Fibroblast of lung (primary cell): ENCODE measurements at places on chromosomes 3 and 15. TPM values are rescaled to one million over a fixed set of nuclear protein-coding genes. Genes with fewer than 3 reads are reported as not detected.
A peak's percentile ranks its signal among the peaks of the same experiment; 100 is the strongest.

- DNase-seq = peak; percentile 77
These were observed 168.4 kb upstream of the BCL6 start for GRCh38 chr3:187913617-187914033.

DNA sequence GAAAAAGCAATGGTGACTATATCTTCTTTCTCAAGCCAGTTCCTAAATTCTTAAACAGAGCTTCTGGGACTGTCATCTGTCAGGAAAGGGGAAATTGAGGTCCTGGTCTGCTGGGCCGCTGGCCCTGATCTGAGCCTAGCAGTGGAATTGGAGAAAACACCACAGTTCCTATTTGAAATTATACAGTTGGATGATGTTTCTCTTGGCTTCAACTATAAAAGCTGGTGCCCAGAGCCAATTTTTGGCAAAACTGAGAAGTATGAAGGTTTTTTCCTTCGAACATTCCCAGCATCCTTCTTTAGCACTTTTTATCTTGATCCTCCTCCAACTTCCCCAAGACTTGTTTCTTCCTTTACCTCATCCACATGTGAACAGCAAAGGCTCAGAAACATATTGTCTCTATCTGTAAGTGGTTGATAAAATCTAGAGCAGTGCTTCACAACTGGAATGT lies 83.9 kb downstream of the CD47 start:
- peak; percentile 37 for DNase-seq

DNA sequence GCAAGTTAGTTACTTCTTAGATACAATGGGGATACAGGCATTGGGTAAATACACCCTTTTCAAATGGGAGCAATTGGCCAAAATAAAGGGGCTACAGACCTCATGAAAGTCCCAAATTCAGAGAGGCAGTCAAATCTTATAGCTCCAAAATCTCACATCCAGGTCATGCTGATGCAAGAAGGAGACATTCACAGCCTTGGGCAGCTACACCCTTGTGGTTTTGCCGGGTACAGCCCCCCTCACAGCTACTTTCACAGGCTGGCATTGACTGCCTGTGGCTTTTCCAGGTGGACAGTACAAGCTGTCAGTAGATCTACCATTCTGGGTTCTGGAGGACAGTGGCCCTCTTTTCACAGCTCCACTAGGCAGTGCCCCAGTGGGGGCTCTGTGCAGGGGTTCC lies 17.5 kb upstream of the PLSCR1 start:
- no peak for DNase-seq

GRCh38 chr3:102238362-102238761 lies 196.5 kb upstream of the ZPLD1 start:
- DNase-seq = no peak

- DNase-seq = no peak
These were observed 10.5 kb downstream of the C3orf62 start for GRCh38 chr3:49266410-49267095.

DNA sequence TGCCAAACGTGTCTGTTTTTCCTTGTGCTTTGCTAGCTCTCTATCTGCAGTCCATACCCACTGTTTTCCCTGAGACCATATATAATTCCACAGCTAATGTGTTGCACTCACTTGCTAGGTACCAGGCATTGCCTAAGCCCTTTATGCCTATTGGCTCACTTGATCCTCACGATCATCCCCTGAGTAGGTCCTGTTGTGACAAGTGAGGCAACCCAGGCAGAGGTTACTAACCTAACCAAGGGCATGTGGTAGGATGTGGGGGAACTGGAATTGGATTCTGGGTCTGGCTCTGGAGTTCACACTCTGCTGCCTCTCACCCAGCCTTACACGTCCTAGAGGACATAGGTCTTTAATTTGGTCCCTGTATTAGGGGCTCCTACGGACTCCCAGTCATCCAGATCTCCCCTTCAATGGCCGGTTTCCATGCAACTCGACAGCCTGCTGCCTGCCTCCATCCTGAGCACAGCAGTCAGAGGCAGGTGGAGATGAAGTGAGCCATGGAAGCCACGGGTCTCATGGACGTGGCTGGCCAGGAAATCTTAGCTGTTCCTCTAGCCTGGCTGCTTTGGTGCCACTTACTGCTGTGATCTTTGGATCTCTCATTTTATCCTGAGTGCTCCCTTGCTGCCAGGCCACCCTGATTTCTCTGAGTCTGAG lies 38.9 kb upstream of the MYZAP start:
- DNase-seq = no peak

DNA sequence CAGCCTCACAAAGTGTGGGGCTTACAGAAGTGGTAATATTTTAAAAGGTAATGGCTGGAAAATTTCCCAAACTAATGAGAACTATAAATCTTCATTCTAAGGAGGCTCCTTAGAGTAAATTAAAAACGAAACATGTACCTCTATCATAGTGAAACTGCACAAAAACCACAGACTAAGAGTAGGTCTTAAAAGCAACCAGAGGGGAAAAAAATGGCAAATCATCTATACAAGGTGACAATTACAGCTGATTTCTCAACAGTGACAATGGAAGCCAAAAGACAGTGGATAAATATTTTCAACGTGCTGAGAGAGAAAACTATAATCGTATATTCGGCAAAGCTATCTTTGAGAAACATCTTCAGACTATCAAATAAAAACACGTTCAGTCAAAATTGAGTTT lies 20.6 kb downstream of the HEG1 start:
- DNase-seq = no peak

GRCh38 chr3:133487920-133488540 lies 85.5 kb upstream of the CDV3 start:
- peak; percentile 49 for DNase-seq

DNA sequence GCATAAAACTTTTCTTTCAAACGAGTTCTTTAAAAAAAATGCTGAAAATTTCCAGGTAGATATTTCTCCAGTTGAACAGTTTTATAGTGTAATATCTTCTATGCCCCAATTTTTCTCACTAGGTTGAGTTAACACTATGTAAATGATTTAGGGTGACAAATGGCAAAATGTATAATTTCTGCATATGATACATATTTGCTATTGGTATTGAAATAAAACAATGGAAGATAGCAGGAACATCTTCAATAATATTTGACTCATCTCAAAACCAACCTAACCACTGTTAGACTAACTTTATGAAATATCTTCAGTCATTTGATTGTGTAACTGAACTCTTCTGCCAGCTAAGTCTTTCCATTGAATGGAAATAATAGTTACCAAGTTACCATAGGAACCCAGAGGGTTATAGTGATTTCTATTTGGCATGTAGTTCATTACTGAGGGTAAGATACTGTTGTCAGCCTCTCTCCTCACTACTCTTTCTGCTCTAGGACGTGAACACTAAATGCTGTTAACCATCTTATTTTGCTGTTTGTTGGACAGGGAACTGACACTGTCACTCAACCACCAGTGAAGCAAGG lies 824.7 kb upstream of the NECTIN3 start:
- no peak for DNase-seq

GRCh38 chr3:170910542-170910941 lies 2.1 kb upstream of the EIF5A2 start:
- peak; percentile 6 for DNase-seq

- DNase-seq = no peak
These were observed 460.3 kb upstream of the EPHA6 start for GRCh38 chr3:96354106-96354505.

DNA sequence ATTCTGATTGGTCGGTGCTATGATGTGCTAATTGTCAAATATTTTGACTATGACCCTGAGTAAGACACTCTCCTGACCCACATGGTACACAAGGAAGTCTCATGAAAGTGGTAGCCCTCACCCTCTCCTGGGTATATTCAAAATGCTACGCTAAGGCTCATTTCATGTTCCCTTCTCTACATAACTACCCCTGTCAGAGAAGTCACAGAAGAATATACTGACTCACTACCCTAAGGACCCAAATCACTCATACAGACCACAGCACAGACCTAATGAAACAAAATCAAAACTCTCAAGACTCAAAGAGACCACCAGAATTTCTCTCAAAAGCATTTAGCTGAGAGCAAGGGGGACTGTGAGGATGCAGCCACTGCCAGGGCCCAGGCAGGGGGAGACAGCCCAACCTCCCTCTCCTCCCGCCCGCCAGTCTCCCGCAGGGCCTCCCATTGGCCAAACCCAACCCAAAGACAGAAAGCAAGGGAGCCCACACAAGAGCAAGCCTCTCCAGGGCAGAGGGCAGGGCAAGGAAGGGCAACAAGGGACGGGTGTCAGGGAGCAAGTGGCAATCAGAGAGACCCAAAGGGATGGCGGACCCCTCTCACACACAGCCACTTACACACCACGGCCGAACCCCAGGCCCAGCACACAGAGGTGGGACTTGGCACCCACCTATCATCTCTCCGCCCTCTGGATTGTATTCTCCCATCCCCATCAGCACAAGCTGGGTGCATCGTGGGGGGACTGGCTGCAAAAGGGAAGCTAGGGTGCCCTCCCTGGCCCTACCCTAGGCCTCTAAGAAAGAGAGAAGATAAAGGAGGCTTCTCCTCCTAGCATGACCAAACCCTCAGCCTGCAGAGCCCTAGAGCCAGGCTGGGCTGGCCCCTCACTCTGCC lies 41.6 kb downstream of the MEGF11 start:
- no peak for DNase-seq

GRCh38 chr3:56889131-56889530 lies 87.4 kb upstream of the ARHGEF3 start:
- DNase-seq = no peak

- DNase-seq = no peak
These were observed 318.4 kb upstream of the TRIM42 start for GRCh38 chr3:140359233-140359995.

GRCh38 chr15:101322854-101323477 lies 27.9 kb upstream of the SNRPA1 start:
- no peak for DNase-seq

DNA sequence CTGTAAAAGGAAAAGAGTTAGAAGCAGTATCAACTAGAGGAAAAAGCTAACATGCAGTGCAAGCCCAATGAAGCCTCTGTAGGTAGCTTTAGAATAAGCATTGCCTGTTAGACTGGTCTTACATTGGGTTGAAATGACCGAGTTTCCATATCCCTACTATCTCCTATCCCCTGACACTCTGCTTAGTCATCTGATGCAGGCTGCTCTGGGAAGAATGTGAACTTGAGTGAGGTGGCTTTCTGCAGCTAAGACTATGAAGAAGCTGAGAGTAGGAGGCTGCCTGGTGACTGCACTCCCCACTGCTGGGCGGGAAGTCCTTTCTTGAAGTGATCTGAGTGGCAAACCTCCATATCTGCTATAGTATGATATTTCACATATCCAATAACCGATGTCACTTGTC lies 64.7 kb downstream of the OXSM start:
- DNase-seq = peak; percentile 83

Gene GPR160
- total RNA-seq = 0.50 and 0.51 TPM in 2 replicates

Gene TGFBR2
- 86.5 and 93.0 TPM in 2 replicates for total RNA-seq

Gene MAPK6
- 56.0 and 62.1 TPM in 2 replicates for total RNA-seq

Gene ATP8B4
- 7.4 and 19.5 TPM in 2 replicates for total RNA-seq

Gene CLDN16
- total RNA-seq = under 0.01 and 0.33 TPM in 2 replicates

Gene NISCH
- total RNA-seq = 51.4 and 69.9 TPM in 2 replicates

Gene GRIP2
- under 0.01 TPM in 2 replicates for total RNA-seq

Gene IL17RB
- 0.26 and 0.33 TPM in 2 replicates for total RNA-seq

Gene NAA80
- 2.1 and 3.8 TPM in 2 replicates for total RNA-seq

Gene FSD2
- total RNA-seq = not detected in 2 replicates

Gene PHLDB2
- total RNA-seq = 43.4 and 47.9 TPM in 2 replicates

Gene HRG
- total RNA-seq = not detected in 2 replicates

Gene LMAN1L
- not detected in 2 replicates for total RNA-seq
